ENCODE measurements at places on chromosomes 7 and 10.

DNA sequence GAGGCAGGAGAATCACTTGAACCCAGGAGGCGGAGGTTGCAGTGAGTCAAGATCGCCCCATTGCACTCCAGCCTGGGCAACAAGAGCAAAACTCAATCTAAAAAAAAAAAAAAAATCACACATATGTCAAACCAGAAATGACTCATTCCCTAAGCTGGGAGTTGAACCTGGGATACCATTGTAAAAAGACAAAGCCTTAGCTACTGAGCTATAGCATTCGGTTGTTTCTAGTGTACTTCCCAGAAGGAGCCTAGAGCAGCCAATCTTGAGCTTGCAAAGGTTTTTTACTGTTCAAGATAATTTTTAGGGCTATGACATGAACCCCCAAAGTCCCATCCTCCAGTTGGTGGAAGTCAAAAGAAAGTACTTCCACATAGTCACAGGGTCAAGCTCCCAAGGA lies 87.9 kb downstream of the ZNF467 start:
- DNase-seq: no peak

DNA sequence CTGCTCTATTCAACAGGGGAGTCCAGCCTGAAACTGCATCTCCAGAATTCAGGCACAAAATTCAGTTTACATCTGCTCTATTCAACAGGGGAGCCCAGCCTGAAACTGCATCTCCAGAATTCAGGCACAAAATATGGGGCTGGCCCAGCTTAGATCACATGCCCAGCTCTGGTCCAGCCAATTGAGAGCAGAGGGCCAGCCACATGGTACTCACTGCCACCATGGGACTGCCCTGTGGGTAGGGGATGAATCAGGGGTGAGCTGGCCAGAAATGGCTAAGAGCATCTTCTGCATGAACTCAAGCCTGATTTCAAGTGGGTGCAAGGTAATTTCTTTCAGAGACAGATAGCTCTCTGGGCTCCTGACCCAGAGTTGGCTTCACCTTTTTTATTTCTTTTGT lies 156.6 kb upstream of the LYZL2 start:
- DNase-seq: no peak

- no peak for DNase-seq
Measured at GRCh38 chr7:26930201-26930600, 65.8 kb upstream of the SKAP2 start.

DNA sequence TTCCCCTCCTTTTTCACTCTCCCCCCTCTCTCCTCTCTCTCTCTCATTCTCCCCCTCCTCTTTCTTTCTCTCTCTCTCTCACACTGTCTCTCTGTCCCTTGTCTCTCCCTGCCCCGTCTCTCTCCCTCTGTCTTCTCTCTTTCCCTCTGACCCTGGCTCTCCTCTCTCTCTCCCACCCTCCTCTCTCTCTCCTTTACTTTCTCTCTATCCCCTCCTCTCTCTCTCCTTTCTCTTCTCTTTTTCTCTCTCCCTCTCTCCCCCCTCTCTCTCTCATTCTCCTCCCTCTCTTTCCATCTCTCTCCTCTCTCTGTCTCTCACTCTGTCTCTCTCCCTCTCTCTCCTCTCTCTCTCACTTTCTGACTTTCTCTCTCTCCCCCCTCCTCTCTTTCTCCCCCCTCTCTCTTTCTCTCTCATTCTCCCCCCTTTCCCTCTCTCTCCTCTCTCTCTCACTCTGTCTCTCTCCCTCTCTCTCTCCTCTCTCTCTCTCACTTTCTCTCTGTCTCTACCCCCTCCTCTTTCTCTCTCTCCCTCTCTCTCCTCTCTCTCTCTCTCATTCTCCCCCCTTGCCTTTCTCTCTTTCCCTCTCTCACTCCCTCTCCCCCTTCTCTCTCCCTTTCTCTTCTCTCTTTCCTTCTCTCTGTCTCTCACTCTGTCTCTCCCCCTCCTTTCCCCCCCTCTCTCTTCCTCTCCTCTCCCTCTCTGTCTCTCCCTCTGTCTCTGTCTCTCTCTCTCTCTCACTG lies 18.9 kb upstream of the VPS37D start:
- no peak for DNase-seq

- no peak for DNase-seq
Measured at GRCh38 chr7:28973591-28973990, 15.5 kb upstream of the TRIL start.

GRCh38 chr7:14974688-14975087 lies 72.1 kb upstream of the DGKB start:
- no peak for DNase-seq

DNA sequence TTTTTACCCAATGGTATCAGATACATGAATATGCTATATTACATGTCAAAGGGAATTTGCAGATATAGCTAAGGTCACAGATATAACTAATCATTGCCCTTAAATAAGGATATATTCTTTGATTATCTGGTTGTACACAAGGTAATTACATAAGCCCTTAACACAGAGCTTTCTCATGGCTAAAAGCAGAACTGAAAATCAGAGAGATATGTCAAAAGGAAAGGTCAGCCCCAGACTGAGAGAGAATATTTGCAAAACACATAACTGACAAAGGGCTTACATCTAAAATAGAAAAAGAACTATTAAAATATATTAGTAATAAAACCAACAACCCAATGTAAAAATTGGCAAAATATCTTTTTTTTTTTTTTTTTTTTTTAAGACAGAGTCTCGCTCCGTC lies 1029.5 kb upstream of the LRRN3 start:
- DNase-seq: no peak

- DNase-seq: no peak
Measured at GRCh38 chr7:15494711-15495110, 67.1 kb downstream of the AGMO start.

DNA sequence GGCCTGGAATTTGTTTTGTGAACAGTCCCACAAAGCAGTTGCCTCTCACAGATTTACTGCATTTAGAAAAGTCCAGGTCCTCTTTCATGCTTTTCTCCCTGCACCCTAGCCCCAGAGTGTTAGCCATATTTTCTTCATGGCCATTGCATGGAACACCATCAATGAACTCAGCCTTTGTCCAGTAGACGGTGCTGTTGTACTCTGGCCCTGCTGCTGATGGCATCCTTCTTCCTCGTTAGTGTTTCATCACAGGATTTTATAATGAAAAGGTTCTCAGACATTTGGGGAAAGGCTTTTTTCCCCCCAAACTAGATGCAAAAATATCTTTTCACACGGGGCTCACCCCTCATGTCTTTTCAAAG lies 93.0 kb upstream of the SLC25A13 start:
- DNase-seq: peak; percentile 25

DNA sequence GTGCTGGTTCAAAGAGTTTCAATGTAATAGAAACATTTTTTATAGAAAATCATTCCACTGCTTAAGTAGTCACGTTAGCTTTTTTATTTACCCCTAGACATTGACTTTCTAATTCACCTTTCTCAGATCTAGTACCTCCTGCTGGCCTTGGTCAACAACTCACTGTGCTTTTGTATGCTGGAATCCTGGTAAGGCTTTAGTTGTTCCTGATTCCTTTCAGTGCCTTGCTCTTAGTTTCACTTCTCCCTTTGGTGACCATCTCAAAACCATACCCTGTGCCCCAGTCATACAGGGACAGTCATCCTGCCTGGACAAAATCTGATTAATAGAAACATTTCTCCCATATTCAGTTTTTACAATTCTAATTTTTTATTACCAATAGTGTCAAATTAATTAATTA lies 130.2 kb downstream of the GPR37 start:
- DNase-seq: no peak

- DNase-seq: no peak
Measured at GRCh38 chr10:132175408-132175807, 11.3 kb upstream of the DPYSL4 start.

DNA sequence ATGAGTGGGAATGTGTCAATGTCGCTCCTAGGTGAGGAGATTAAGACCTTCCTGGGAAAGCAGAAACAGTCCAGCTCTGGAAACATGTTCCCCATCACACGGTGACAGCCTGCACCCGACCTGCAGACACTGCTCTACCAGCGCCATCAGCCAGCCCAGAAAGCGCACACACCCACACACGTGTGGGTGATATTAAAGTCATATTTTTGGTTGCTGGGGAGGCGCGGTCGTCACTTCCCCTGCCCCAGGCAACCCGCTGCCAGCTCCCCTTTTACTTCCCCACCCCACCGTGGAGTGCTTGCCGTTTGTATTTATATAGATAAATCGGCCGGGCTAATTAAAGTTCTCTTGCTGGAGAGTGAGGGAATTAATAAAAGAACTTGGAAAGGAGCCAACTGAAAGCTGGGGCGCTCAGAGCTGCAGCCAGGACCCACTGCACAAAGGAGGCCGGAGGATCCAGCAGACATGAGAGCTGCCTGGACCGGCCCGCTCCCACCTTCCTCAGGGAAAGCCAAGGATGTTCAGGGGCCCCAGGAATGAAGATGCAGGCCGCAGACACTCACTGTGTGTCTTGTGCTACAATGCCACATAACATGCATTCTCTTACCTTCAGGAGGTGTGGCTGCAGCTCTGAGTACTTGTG lies 145.2 kb upstream of the UNC5B start:
- DNase-seq: no peak

- DNase-seq: no peak
Measured at GRCh38 chr7:21370283-21370982, 57.5 kb upstream of the SP4 start.

- DNase-seq: no peak
Measured at GRCh38 chr10:173741-174140, 38.5 kb downstream of the ZMYND11 start.

- no peak for DNase-seq
Measured at GRCh38 chr7:159122276-159122675, 22.4 kb downstream of the VIPR2 start.

GRCh38 chr7:55550841-55551537 lies 21.3 kb downstream of the VOPP1 start:
- DNase-seq: no peak

- DNase-seq: no peak
Measured at GRCh38 chr7:65840446-65840845, 32.4 kb upstream of the VKORC1L1 start.

DNA sequence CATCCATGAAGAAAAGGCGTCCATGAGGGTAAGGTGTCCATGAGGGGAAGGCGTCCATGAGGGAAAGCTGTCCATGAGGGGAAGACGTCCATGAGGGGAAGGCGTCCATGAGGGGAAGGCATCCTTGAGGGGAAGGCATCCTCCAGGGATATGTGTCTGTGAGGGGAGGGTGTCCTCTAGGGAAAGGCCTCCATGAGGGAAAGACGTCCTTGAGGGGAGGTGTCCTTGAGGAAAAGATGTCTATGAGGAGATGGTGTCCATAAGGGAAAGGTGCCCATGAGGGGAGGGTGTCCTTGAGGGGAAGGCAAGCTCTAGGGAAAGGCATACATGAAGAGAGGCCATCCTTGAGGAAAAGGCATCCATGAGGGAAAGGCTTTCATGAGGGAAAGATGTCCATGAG lies 92.6 kb downstream of the INPP5A start:
- DNase-seq: no peak

- no peak for DNase-seq
Measured at GRCh38 chr7:23242321-23242720, 4.3 kb upstream of the GPNMB start.

- DNase-seq: no peak
Measured at GRCh38 chr10:983971-984655, 4.1 kb upstream of the GTPBP4 start.

DNA sequence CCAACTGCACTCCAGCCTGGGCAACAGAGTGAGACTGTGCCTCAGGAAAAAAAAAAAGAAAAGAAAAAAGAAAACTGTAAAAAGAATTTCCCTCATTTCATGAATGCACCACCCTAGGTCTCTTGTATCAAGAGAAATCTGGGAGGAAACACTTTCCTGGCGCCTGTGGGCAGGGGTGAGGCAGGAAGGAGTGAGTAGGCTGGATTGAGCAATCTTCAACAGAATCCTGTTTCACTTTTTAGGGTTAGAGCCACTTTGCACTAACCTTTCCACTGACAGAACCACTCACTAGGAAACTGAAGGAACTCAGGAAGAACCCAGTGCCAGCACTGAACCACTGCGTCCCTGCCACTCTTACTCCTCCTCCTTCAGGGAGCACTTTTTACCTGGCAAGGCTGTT lies 282.1 kb downstream of the CCDC3 start:
- no peak for DNase-seq

GRCh38 chr7:44043902-44044301 lies 600 bp upstream of the DBNL start:
- no peak for DNase-seq

GRCh38 chr7:87091487-87092066 lies 32.1 kb upstream of the ELAPOR2 start:
- no peak for DNase-seq

GRCh38 chr10:133347710-133348517 lies 741 bp downstream of the PRAP1 start:
- DNase-seq: no peak

DNA sequence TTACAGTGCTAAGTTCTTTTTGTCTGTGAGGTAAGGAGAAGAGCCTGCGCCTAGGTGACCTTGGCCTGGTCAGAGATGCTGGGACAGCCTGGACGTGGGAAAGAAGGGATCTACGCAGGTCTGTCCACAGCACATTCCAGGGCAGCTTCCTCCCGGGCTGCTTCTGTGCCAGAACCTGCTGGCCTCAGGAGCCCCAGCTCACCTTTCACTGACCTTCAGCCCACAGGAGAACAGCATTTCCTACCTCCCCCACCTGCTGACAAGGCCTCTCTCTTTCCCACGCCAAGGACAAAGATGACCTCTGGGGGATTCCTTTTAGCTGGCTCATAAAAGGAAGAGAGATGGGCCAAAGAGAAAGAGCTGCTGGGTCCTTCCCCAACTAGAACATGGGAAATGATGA lies 260.6 kb downstream of the KCNMA1 start:
- DNase-seq: no peak

GRCh38 chr10:12954866-12955265 lies 46.6 kb downstream of the CCDC3 start:
- no peak for DNase-seq

DNA sequence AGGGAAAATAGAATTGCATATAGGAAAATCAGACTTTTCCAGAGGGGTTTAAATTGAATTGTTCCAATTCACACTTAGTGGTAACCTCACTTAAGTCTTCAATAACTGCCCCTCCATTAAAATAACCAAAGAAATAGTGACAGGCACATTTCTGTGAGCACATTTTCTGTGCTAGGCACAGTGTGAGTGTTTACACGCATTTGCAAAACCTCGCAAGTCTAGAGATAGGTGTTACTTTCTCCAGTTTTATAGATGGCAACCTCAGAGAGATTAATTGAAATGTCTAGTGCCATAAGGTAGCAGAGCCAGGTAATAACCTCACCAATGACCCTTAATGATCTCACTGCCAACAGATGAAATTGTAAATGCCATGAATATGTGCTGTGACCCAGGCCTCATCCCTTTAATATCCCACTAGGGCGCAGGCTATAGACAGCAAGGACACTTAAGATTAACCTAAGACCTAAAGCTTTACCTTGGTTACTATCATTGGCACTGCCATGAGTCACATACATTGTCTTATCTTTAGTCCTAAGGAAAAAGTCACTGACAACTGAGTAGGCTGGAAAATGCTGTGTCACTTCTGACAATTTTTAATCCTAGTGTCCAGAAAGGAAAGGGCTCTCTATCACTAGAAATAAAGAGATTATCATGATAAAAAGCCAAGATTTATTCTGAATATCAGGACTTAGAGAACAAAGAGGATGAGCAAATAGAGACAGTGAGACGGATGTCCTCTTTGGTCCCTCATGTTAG lies 187.8 kb downstream of the PPP1R17 start:
- DNase-seq: no peak

DNA sequence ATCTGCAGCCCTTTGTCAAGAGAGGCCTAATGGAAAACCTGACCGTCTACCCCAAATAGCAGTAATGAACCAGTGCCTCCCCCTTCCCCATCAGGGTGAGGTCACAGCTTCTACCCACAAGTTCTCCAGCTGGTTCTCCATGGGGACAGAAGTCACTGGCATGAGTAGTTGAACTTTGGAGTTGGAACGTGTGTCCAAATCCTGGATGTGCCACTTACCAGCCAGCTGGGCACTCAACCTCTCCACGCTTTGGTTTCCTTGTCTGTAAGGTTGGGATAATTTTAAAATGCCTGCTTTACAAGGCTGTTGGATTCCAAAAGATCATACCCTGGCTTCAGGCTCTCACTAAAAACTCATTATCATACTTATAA lies 25.6 kb downstream of the PRLHR start:
- DNase-seq: no peak
